ENCODE measurements at places on chromosomes 5 and 9. TPM values are rescaled to one million over a fixed set of nuclear protein-coding genes. Genes with fewer than 3 reads are reported as not detected.
A peak's percentile ranks its signal among the peaks of the same experiment; 100 is the strongest.

- DNase-seq: no peak
Measured at GRCh38 chr9:104784098-104784497, 20.2 kb downstream of the NIPSNAP3B start.

DNA sequence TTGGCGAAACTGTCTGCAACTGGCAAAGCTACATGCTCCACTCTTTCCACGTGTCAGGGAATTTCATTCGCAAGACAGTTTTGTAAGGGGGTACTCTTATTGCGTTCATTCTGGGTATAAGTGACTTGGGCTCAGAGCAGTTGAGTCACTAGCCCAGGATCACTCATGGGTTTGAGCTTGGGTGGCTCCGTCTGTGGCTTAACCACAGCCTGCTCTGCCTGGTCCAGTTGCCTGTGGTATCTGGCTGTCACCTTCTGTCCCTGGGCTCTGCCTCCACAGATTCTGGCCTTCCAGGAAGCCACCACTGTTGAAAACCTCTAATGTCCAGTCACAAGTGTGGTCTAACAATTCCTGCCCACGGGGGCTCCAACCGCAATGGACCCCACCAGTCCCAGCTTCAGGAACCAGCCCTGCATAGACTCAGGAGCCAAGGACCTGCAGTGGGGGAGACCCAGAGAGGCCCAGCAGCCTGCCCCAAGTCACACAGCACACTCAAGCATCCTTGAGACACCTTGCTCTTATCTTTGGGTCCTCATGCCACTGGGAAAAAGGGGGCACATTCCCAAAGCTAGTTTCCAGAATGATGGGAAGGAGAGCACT is 10.4 kb downstream of the KIF12 start:
- no peak for DNase-seq

The CA9 gene
- total RNA-seq: 0.27 TPM

The SLC2A8 gene
- 27.5 TPM for total RNA-seq

The ADCY2 gene
- 0.25 TPM for total RNA-seq

- no peak for DNase-seq
Measured at GRCh38 chr9:137697193-137697592, 78.4 kb downstream of the EHMT1 start.

DNA sequence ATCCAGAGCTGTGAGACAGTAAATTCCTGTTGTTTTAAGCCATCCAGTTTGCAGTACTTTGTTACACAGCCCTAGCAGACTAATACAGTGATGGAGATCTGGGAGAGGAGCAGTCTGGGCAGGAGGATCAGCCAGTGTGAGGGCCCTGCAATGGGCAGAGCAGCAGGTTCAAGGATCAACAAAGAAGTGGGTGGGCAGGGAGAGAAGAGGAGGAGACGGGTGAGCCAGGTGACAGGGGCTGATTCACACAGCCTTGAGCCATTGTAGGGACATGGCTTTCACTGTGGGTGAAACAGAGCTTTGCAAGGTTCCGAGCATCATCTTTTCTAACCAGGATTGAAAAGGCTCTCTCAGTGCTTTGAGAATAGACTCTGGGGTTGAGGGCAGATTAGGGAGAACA is 88.2 kb upstream of the MVB12B start:
- no peak for DNase-seq

GRCh38 chr5:179794171-179794570 is 385 bp downstream of the LTC4S start:
- DNase-seq: no peak

The ENHO gene
- total RNA-seq: not detected

The CCDC183 gene
- 0.89 TPM for total RNA-seq

The GRM6 gene
- not detected for total RNA-seq

DNA sequence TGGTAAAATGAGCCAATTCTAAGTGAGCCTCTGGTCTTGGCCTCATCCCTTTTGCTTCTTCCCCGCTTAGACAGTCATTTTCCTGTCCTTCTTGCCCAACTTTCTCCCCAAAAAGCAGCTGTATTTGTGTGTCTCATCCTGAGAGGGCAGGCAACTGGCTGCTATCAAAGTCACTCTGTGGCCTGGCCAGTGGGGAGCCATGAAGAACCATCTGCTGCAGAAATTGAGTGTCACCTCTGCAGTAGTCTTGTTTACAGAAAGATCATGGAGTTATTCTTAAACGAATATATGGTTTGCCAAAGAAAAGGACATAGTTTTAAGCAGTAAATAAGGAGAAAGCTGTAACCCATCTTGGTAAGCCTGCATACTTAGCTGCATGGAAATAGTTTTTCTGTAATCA is 233.6 kb upstream of the ELAVL2 start:
- no peak for DNase-seq

DNA sequence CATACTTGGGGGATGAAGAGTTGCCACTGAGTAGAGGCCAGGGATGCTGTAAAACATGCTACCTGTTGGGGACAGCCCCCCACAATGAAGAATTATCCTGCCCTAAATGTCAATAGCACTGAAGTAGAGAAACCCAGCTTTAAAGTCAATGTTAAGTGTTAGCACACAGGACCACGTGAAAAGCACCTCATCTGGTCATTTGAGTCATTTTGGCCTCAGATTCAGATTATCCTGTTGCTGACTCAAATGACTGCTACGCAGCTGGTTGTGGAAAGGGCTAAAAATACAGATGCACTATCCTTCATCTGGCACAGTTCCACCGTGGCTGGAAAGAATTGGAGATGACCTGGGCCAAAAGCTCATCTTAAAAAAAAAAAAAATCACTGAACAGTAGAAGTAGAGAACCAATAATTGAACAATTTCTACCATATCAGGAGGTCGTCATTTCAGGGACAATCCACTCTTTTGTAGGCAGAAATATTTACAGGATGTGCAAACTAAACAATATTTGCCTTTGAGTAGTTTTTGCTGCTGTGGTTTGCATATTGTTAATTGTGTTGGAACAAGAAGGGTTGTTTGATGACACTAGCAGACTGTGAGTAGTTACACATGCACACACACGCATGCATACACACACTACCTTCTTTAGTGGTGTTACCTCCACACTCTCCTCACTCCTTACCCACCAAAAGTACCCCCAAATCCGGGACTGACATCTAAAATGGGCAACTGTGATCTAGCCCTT is 195.3 kb upstream of the KLF9 start:
- no peak for DNase-seq

GRCh38 chr5:140220032-140220697 is 45.2 kb downstream of the CYSTM1 start:
- DNase-seq: peak; percentile 66

DNA sequence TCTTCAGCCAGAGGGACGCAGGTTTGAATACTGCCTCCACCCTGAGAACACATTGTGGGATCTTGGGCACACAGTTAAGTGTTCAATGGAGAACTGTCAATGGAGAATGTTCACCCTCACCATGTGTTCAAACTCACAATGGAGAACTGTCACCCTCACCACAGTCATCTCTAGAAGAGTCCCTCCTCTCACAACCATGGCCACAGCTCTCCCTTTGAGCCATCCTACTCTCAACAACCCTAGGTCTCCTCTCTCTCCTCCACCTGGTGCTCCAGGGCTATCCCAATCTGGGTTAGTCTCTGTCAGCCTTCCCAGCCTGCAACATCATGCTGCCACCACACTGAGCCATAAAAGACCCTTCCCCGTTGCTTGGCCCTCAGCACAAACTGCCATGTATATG is 36.3 kb upstream of the HAND1 start:
- DNase-seq: no peak

DNA sequence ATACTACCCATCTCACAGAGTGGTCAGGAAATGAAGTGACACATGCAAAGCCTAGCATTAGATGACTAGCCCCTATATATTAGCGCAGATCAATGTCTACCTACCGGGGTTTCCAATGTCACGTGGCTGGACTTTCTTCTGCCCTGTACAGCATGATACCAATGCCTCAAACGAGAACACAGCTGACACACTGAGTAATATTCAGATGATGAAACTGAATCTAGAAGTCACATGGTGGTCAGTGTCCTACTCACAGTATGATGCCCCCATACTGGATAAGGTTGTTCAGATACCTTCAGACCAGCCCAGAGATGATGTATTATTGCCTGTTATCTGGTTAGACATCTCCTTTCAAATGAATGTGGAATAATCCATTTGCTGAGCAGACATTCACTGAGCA is 71.1 kb upstream of the FRRS1L start:
- DNase-seq: no peak

DNA sequence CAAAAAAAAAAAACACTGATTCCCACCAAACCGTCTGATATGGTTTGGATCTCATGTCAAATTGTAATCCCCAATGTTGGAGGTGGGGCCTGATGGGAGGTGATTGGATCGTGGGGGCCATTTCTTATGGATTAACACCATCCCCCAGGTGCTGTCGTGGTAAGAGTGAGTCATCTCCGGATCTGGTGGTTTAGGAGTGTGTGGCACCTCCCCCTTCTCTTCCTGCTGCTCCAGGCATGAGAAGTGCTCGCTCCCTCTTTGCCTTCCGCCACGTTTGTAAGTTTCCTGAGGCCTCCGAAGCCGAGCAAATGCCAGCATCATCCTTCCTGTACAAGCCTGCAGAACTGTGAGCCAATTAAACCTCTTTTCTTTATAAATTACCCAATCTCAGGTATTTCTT is 45.2 kb downstream of the HSD17B3 start:
- DNase-seq: no peak

- peak; percentile 85 for DNase-seq
Measured at GRCh38 chr5:140251527-140251973, 51.4 kb downstream of the PFDN1 start.

DNA sequence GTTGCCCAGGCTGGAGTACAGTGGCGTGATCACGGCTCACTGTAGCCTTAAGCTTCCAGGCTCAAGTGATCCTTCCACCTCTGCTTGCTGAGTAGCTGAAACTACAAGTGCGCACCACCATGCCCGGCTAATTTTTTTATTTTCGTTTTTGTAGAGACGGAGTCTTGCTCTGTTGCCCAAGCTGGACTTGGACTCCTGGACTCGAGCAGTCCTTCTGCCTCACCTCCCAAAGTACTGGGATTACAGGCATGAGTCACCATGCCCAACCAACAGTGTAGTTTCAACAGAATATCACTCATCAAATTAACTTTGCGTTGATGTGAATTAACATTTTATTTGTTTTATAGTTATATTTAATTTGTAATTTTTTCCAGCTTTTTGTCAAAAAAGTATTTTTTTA is 45.3 kb downstream of the WDR70 start:
- DNase-seq: no peak

DNA sequence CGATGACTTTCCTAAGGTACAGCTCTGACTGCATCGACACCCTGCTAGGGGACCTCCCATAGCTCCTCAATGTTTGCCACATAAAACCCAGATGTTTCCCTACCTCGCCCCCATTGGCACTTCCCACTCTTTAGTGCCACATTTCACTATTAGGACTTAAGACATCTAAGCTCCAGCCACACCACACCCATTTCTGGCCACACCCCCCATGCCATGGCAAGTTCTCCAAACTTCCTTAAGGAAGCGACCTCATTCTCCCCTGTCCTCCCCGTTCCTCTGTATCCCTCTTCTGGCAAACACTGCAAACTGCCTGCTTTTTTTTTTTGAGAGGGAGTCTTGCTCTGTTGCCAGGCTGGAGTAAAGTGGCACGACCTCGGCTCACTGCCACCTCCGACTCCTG is 62.9 kb downstream of the USP20 start:
- no peak for DNase-seq

The NEURL1B gene
- 5.1 TPM for total RNA-seq

DNA sequence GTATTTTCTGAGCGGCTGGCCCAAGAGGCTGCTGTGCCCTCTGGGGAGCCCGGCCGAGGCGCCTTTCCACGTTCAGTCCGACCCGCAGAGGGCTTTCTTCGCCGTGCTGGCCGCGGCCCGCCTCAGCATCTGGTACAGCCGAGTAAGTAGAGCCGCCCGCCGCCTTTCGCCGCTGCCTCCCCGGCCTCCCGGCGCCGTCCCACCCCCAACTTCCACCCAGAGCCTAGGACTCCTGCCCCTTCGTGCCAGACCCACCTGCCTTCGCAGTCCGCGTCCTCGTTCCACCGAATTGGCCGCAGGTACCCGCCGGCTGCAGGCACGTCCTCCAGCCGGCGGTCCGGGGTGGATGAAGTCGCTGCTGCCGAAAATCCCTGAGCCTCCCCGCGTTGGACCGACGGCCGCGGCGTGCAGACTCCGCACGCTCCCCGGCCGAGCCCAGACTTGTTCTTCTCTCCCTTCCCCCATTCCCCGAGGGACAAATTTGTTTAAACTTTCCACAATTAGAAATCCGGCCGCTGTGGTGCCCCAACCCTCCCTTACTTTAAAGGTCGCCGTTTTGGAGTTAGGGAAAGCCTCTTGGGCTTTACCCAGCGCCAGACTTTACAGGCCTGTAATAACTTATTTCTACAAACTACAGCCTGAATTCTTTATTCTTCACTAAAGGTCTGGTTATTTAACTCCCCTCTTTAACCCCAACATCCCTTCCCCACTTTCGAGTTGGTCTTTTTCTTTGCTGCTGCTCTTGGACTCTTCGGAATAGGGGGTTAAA is 589 bp downstream of the RIC1 start:
- DNase-seq: no peak

The QRFP gene
- not detected for total RNA-seq

DNA sequence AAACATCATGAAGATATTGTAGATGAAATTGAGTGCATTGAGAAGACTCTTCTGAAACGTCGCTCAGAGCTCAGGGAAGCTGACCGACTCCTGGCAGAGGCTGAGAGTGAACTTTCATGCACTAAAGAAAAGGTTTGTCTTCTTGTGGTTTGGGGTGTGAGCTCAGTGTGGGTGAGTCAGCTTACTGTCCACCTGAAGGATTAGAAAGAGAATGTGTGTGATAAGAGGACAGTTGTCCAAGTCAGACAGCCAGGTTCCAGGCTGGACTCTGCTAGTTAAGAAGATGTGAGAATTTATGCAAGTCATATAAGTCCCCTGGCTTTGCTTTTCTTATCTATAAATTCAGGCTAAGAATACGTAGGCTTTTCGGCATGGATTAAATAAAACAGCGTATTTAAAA is 46.9 kb downstream of the RAB14 start:
- DNase-seq: peak; percentile 53

- no peak for DNase-seq
Measured at GRCh38 chr9:106830527-106831150, 32.3 kb upstream of the ZNF462 start.

The PCDHGA4 gene
- total RNA-seq: 3.6 TPM

- DNase-seq: no peak
Measured at GRCh38 chr5:172743112-172743959, 27.7 kb downstream of the DUSP1 start.

DNA sequence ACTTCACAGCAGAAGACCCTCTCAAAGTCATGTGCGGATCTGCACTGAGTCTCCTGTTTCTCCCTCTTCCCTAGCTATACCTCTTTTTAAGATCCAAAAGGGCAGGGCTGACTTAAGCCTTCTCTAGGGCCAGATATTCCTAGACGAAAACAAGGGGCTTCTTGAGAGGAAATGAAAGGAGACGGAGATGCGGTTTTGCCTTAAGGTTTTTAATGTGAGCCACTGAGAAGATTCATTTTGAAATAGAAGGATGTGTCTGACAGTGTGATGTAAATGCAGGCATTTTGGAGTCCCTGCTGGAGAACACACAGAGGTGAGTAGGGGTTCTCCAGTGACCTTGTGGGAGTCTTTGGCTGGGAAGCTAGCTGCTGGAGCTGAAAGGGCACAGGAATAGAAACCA is 15.6 kb upstream of the IL12B start:
- no peak for DNase-seq

DNA sequence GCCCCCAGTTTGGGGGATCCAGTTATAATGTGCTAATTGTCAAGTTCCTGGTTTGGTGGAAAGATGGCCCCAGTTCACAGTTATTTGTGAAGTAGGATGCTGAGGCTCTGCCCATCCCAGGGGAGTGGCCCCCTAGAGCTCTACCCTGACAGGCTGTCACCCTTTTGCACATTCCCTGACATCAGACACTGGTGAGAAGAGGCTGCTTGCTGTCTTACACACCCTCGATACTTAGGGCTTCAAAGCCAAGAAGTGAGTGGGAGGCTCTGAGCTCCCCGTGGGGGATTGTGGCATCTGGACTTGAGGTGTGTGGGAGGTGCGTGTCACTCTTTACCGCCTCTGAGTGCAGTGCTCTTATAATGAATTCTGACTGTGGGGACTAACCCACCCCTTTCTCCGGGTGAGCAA is 168.5 kb downstream of the DOCK2 start:
- DNase-seq: no peak
